ENCODE measurements at places on chromosomes 2 and 18.

DNA sequence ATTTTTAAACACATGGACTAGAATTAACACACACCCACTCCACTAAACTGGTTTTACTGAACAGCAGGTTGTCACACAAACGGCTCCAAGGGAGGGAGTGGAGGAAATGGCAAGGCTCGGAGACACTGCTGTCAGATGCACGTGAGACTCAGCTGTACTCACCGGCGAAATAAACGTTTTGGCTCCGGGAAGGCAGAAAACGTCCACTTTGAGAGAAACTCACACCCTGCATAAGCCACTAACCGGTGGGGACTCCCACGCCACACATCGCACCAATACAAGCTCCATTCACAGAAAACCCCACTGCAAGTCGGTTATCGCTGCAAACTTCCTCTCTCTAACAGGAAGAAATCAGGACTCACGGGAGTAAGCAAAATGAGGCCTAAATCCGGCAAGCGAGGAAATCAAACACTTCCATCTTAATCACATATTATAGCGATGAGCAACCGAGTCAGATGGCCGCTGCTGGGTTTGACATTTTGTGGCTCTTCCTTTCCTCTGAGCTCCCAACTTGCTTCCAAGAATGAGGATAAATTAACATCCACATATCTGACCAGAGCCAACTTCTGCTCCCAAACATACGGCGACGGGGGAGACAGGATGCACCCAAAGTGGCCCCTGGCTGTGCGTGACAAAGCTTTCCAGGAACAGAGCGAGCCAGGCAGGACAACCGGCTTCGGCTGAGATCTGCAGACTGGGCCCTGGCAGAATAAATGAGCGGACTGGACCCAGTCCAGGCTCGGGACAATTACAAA lies 63.5 kb downstream of the HDAC4 start:
- no peak for DNase-seq

- no peak for DNase-seq
These were observed 76.6 kb upstream of the BZW1 start for GRCh38 chr2:200735061-200735460.

- DNase-seq: no peak
These were observed 23.6 kb downstream of the MCFD2 start for GRCh38 chr2:46891956-46892553.

- DNase-seq: no peak
These were observed 244.1 kb downstream of the SH3BP4 start for GRCh38 chr2:235195921-235196320.

GRCh38 chr2:26542676-26543505 lies 65.0 kb upstream of the OTOF start:
- DNase-seq: no peak

GRCh38 chr2:219687882-219688559 lies 60.6 kb downstream of the SLC4A3 start:
- DNase-seq: no peak

GRCh38 chr2:233407771-233408181 lies 53.5 kb downstream of the DGKD start:
- no peak for DNase-seq

GRCh38 chr18:48954886-48955819 lies 4.4 kb upstream of the SMAD7 start:
- no peak for DNase-seq

GRCh38 chr2:44807201-44808025 lies 134.1 kb upstream of the SIX3 start:
- peak; percentile 6 for DNase-seq

- no peak for DNase-seq
These were observed 522.8 kb upstream of the CDH7 start for GRCh38 chr18:65227970-65228369.

- peak; percentile 97 for DNase-seq
These were observed 256.8 kb downstream of the RNF152 start for GRCh38 chr18:61635901-61636528.

- DNase-seq: no peak
These were observed 142.6 kb downstream of the SETBP1 start for GRCh38 chr18:44823286-44823685.

DNA sequence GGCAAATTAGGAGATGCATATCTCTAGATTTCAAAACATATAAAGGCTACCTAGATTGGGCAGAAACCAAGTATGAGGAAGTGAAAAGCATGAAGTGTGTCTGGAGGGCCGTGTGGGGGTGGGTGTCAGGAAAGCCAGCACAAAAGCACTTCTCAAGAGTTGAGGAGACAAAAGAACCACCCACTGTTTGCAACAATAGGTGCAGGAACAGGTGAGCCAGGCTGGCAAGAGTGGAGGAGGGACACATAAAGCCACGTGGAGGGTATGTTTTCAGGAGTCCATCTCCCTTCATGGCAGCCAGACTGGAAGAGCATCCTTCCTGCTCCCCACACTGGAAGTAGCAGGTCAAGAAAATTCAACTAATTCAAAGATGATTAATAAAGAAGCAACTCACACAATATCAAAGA lies 96.4 kb downstream of the CERS6 start:
- DNase-seq: no peak

DNA sequence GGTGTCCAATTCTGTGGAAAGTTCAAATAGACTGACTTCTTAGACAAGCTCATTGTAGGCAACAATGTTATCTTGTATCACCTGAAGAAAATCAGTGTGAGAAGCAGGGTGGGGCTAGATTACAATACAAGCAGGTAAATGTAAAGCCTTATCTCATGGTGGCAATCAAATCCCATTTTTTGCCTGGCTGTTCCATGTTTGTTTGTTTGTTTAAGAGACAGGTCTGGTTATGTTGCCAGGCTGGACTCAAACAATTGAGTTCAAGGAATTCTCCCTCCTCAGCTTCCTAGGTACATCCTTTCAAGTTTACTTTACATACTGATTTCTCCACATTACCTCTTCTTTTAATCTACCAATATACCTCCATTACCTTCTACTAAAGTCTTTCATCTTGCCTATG lies 464.6 kb downstream of the LRP1B start:
- no peak for DNase-seq

DNA sequence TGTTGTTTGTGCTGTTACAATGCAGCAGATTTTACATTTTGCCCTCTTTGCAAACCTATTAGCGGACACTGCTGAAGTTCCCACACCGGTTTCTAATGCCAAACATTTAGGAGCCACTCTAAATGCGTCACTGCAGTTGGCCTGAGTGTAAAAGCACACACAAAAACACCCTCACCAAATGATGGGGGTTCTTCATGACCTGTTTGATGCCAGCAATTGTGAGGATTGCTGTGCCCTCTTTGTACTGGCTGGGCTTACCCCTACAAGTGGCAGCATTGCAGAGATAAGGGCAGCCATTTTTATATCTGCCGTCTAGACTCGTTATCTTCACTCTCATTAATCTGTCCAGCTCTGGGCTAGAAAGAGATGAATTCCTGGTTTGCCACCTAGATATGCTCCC lies 85.3 kb downstream of the NRP2 start:
- no peak for DNase-seq

DNA sequence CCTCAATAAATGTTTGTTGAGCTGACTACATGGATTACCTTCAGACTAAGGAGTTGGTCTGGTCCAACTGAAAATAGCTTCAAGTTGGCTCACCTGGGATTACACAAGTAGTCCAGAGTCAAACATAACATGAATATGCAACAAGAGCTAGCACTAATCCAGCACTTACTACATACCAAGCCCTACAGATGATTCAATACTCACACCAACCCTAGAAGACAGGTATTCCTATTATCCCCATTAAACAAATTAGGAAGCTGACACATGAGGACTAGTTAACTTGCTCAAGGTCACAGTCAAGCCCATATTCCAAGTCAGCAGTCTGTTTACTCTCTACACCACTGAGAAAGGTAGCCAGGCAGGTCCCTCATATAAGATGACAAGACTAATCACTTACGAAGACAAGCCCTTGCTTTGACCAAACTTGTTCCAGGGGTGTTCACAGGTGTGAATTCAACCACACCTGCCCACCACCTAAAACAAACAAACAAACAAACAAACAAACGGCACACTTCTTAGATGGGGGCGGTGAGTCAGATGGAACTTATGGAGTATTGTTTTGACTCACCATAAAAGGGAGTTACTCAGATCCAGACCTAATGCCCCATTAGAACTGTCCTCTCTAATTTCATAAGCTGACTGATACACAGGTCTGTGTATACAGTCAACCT lies 29.1 kb downstream of the TMEM131 start:
- DNase-seq: no peak

- peak; percentile 60 for DNase-seq
These were observed 291.5 kb downstream of the TDRD15 start for GRCh38 chr2:21415234-21415633.

- no peak for DNase-seq
These were observed 628 bp downstream of the OTOS start for GRCh38 chr2:240139666-240140393.

DNA sequence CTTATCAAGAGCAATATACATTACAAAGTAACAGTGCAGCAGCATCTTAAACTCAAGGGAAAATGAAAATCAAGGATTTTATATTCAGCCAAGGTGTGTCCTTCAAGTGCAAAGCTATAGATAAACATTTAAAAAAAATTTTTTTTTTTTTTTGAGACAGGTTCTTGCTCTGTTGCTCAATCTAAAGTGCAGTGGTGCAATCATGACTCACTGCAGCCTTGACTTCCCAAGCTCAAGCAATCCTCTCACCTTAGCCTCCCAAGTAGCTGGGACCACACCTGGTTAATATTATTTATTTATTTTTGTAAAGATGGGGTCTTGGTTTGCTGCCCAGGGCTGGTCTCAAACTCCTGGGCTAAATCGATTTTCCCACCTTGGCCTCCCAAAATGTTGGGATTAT lies 9.0 kb downstream of the CDKL4 start:
- no peak for DNase-seq

DNA sequence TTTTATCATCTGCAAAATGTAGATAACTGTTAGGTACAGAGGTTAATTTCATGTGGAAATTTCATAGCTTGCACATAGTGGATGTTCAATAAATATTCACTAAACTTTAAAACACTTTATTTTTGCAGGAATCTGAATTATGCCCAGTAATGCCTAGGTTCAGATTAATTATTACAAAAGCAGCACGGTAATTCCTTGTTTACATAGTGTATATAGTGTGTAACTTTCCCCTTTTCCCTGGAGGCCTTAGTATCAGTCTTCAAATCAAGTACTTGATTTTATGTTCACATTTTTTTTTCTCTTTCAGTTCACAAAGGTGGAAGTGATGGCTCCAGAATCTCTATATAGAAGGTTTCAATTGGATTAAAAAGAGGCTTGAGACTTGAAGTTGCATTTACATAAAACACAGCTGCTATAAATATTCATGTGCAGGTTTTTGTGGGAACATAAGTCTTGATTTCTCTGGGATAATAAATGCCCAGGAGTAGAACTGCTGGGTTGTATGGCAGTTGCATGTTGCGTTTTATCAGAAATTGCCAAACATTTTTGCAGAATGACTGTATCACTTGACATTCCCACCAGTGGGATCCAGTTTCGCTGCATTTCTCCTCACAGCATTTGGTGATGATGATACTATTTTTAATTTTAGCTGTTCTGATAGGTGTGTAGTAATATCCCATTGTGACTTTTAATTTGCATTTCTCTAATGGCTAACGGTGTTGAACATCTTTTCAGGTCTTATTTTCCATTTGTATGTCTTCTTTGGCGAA lies 27.6 kb upstream of the LGALSL start:
- DNase-seq: no peak

DNA sequence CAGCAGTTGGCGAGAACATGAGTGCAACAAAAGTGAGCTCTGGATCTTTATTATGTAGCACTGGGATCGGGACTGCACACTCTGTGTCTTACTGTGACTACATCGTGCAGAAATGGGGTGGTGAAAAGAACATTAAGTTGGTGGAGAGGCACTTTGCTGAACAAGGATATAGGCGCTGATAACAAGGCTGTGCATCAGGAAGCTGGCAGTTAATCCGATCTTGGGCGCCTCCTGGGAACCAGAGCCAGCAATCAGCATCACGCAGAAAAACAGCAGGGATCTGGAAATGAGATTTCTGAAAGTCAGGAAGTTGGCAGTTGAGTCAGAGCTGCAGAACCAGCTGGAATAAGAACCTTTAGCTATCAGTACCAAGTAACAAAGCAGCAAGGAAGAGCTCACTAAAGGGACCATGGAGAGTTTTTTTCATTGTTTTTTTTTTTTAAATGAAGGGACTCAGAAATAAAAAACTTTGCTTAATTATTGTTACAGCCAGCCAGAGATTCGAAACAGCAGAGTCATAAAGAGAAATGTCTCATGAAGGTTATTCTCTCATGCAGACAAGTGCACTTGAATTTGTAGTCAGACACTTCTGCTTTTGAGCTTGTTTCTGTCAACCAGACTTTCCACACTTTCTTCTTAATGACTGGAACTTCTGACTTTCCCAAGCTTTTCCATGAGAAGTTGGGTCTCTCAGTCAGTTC lies 22.8 kb upstream of the MYO3B start:
- DNase-seq: peak; percentile 64

- no peak for DNase-seq
These were observed 54.8 kb downstream of the SPTBN1 start for GRCh38 chr2:54510916-54511315.

GRCh38 chr2:60275958-60276357 lies 277.5 kb downstream of the BCL11A start:
- DNase-seq: no peak

DNA sequence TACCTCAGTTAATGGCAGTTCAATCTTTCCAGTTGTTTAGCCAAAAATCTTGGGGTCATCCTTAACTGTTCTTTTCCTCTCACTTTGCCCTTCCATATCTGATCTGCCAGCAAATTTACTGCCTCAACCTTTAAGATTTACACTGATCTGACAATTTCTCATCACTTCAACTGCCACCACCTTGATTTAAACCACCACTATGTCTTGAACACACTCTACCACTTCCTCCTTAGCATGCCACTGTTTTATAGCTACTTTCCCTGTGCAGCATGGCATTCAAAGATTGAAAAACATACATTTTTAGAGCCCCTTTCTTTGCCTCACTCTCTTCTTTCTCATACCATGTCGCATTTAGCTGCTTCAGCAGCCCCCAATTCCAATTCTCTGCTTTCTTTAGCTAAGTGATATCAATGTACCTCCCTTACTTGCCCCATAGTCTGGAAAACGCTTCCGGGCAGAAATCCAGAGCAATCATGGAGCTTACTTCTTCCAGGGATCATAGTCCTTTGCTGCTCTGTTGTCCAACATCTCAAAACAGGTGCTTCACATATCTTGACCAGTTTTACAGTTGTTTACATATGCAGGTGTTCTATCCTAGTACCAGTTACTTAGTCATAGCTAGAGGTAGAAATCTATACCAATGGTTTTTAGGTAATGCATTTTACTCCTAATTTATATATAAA lies 10.9 kb downstream of the PGAP1 start:
- no peak for DNase-seq

GRCh38 chr2:157194844-157195243 lies 62.7 kb upstream of the GALNT5 start:
- DNase-seq: no peak

- peak; percentile 46 for DNase-seq
These were observed 37.5 kb upstream of the SEMA4C start for GRCh38 chr2:96907115-96908041.

DNA sequence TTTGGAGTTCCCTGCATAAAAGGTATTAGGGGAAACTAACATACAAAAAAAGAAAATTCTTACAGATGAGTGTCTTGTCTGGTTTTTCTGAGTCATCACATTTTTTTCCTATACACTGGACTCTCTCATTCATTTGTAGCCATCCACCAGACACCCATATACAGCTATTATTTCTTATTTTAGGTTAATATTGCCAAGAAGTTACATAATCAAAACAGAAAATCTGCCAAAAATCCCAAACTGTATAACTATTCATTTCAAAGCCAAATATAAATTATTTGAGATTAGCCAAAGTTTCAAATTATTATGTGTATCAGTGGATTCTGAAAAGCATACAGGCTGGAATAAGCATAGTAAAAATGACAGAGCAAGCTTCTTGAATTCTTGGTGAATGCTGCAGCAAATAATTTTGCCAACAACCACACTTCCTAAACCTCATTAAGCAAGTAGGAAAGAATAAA lies 191.2 kb downstream of the NCKAP5 start:
- no peak for DNase-seq
